ENCODE measurements at places on chromosomes 1 and 21. TPM values are rescaled to one million over a fixed set of nuclear protein-coding genes. Genes with fewer than 3 reads are reported as not detected.

SETDB1 gene
- 30.7 TPM for total RNA-seq

TRIM67 gene
- not detected for total RNA-seq

HSPG2 gene
- 164 TPM for total RNA-seq

PCP4L1 gene
- not detected for total RNA-seq

ITLN1 gene
- 0.49 TPM for total RNA-seq

CNKSR1 gene
- not detected for total RNA-seq

CR1L gene
- total RNA-seq, result not detected

ADAM30 gene
- total RNA-seq, result not detected

PLEKHO1 gene
- total RNA-seq, result 43.6 TPM

ATP5PO gene
- 107 TPM for total RNA-seq

UBXN10 gene
- total RNA-seq, result not detected

PSMA5 gene
- total RNA-seq, result 56.1 TPM

MTARC1 gene
- 4.3 TPM for total RNA-seq

MYCL gene
- total RNA-seq, result 0.81 TPM
